Upper lobe of left lung (tissue), 6 donors: ENCODE measurements at places on chromosomes 1 and 21.
A peak's percentile ranks its signal among the peaks of the same experiment; 100 is the strongest.

DNA sequence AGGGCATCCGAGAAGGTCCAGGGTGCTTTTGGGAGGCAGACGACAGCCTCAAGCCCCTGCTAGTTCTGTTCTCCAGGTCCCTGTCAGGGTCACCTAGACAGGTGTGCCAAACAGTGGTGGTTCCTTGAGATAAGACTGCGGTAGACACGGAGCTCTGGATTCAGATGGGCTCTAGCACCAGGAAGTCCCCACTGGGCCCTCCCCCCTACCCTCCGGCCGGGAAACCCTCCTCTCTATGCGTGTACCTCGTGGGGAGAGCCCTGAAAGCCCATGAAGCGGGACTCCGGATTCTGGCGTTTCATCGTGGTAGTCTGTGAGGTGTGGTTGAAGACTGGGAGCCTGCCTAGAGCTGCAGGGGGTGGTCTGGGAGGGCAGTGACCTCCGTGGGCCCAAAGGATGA lies 2.1 kb upstream of the KCNA2 start:
- DNase-seq, result no peak

DNA sequence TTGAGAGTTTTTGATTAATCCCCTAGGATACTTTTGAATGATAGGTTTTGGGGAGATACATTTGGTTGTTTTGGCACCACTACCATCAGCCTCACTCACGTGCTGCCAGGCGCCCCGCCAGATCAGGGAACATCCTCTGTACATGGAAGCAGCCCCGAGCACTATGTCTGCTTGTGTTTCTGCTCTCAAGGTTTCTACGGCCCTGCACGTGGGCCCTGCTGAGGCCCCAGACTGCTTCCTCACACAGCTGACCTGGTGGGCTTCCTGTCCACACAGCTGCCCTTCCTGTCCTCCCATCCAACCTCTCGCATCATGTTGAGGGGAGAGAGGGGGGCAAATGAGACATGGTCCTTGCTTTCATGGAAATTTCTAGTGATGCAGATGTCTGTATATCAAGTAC lies 20.0 kb downstream of the ADARB1 start:
- DNase-seq, result no peak

- no peak for DNase-seq
Observed at GRCh38 chr1:83697961-83698360, 301.0 kb downstream of the TTLL7 start.

- no peak for DNase-seq
Observed at GRCh38 chr1:92123868-92124267, 43.7 kb downstream of the BTBD8 start.

GRCh38 chr1:30036229-30036547 lies 687.2 kb downstream of the MATN1 start:
- no peak for DNase-seq

- no peak for DNase-seq
Observed at GRCh38 chr1:48674641-48675040, 102.0 kb downstream of the BEND5 start.

GRCh38 chr1:198328458-198329032 lies 171.7 kb downstream of the NEK7 start:
- DNase-seq, result no peak

- no peak for DNase-seq
Observed at GRCh38 chr1:205714190-205714905, 34.0 kb upstream of the SLC45A3 start.

- no peak for DNase-seq
Observed at GRCh38 chr1:33971018-33971710, 107.3 kb downstream of the HMGB4 start.

DNA sequence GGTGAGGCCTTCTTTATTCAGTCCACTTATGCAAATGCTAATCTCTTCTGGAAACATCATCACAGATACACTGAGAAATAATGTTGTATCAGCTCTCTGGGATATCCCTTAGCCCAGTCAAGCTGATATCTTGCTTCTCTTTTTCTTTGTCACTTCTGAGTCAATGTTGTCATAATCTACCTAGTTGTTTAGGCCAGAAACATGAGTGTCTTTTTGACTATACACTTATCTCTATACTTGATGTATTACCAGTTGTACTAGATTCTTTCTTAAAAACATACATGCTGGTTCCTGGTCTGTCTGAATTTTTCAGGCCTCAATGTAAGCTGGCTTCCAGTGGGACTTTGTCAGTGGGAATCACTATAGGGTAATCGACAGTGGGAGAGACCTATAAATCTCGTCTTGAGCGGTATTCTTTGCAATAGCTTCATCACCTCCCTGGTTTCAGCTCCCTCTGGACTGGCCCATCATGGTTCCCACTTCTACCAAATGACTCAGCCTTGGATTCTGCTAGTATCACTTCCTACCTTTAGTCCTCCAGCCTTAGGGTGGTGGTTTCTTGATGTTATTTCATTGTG lies 135.2 kb upstream of the CYYR1 start:
- DNase-seq, result no peak

GRCh38 chr1:237562242-237562823 lies 328.4 kb downstream of the ZP4 start:
- no peak for DNase-seq

DNA sequence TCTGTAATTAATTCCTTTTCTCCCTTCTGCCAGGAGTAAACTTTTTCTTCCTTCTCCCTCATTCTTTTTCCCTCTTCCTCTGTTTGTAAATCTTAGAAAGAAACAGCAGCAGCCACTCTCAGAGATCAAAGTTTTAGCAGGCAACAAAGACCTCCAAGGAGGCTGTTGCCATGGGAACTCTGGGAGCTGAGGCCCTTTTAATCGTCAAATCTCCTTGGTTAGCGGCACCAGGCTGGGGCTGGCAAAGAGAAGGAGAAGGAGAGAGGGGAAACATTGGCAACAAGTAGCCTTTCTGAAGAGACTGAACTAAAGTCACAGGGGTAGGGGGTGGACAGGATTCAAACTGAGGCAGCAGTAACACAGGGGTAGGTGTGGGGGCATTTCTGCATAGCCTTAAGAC lies 25.2 kb downstream of the ILDR2 start:
- DNase-seq, result no peak

DNA sequence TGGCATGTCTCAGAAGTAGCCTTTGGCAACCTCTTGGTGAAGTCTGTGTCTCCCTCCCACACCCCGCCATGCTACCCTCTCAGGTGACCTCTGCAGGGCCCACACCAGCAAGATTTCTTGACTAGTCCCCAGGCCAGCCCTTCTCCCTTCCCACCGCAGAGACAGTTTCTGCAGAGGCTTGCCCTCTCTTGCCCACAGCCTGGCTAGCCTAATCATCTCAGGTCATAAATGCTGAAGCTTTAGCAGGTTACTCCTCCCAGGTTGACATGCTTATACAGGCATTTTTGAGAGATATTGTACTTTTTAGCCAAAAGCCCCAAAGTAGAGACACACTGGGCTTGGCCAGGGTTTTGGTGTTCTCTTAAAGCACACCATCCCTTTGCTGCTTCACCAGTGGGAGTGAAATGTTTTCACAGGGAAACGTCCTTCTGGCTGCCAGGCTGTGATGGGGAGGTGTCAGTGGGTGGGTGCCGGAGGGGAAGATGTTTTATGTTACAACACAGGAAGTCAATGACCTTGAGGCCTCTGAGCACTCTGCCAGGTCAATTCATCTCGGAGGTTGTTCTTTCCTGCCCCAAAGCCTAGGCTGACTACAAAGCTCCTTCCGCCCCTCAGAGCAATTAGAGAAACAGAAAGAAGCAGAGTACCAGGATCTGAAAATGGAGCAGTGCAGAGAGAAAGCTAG lies 58.5 kb downstream of the STYXL2 start:
- no peak for DNase-seq

GRCh38 chr21:32135401-32136363 lies 143.2 kb downstream of the MIS18A start:
- DNase-seq, result no peak

GRCh38 chr21:14995226-14995625 lies 69.6 kb downstream of the NRIP1 start:
- DNase-seq, result no peak

DNA sequence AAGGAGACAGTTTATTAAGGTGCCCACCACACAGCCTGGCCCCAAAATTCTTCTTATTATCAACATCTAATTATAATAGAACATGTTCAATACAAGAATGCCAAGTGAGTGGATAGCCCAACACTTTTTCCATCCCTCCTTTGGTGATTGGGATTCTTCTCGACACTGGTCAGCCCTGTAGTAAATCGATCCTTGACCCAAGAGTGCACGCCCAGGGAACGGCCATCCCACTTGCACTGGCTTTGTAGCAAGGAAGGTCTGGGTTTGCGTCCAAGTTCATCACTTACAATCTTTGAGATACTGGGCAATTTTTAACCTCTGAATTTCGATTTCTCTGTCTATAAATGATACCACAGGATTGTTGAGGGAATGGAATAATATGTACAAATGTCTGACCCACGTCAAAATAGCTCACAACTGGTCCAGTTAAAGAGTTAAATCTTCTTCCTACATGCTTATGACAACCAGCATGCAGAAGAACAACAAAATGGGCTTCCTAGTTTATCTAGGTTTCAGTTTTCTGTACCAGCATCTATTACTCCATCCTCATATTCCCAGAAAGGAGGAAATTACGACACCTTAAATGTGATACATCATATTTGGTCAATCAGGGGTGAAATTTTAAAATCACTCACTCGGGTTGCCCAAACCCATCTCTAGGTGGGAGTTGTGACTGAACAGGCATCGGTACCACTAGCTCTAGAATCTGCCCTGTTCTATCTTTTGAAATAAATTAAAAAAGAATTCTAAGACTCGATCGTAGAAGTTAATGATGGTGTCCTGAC lies 161.8 kb downstream of the CLIC6 start:
- DNase-seq, result no peak

DNA sequence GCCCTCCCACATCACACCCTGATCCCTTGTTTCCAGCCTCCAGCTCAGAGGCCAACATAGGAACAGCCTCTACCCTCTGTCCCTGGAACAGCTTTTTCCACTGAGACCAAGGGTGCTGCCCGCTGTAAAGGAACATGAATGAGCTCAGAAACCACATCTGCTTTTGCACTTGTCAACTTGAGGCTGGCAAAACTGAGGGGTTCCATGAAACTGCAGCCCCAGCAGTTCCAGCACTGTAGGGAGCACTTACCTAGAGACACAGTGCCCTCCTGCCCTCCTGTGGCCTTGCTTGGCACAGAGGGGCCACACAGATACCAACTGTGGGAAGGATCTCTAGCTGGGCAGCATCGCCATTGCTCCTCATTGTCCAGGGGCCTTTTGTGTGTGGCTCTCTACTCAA lies 51.7 kb downstream of the ITPKB start:
- no peak for DNase-seq

GRCh38 chr1:176391621-176392020 lies 71.4 kb upstream of the PAPPA2 start:
- no peak for DNase-seq

GRCh38 chr1:231070758-231071444 lies 30.8 kb upstream of the FAM89A start:
- peak; percentile 29 for DNase-seq

GRCh38 chr1:245609354-245610150 lies 454.8 kb downstream of the KIF26B start:
- no peak for DNase-seq

DNA sequence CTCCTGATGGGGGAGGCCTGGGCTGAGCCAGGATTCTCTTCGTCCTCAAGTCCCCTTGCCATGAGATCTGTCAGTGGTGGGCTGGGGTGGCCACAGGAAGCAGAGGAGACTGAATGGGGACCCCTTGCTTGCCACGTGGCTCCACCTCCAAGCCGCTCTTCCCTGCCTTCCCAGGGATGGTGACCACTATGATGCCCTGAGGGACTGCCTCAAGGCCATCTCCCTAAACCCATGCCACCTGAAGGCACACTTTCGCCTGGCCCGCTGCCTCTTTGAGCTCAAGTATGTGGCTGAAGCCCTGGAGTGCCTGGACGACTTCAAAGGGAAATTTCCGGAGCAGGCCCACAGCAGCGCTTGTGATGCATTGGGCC lies 20.9 kb upstream of the TMEM222 start:
- no peak for DNase-seq

GRCh38 chr1:119341372-119341947 lies 27.1 kb upstream of the HAO2 start:
- DNase-seq, result no peak

GRCh38 chr1:110187139-110187890 lies 22.8 kb upstream of the KCNC4 start:
- no peak for DNase-seq

- DNase-seq, result no peak
Observed at GRCh38 chr1:147812799-147813198, 52.4 kb upstream of the GJA5 start.

DNA sequence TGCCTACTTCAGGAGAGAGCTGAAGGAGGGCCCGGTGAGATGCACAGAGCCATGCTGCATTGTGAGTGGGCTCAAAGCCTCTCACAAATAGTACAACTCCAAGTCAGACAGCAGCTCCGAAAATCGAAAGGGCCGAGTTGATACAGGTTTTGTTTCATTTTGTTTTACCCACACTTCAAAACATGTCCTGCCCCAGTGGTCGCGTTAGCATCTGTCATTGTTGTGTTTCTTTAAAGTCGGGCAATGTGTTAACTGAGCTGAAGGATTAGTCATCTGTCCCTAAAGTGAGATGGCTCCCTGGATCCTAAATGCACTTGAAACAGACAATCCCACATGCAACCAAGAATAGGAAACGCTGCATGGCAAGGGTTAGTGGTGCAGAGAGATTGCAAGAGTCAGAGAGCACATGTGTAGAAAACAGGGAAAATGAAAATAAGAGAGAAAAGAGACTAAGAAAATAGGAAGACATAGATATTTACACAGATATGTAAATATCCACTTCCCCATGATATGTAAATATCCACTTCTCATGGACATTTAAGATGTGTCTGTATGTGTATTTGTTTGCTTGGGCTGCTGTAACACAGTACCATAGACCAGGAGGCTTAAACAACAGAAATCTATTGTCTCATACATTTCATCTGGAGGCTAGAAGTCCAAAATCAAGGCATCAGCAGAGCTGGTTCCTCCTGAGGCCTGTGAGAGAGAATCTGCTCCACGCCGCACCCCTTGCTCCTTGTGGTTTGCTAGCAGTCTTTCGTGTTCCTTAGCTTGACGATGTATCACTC lies 131.4 kb upstream of the RAB4A start:
- no peak for DNase-seq

DNA sequence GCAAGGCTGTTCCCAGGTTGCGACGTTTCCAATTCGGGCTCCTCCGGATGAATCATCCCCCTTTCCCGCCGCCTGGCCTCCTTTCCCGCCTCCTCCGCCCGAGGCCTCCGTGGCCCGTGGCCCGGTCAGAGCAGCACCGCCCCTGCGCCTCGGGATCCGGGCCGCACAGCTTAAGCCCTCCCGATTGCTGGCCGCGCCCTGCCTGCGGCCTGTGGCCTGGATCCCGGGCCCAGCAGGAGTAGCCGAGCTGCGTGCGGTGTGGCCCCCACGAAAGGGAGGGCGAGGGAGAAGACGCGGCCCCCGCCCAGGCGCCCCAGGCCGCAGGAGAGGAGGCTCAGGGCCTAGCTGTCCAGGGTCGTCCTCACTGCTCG lies 1.0 kb downstream of the TMEM200B start:
- DNase-seq, result peak; percentile 90

GRCh38 chr1:79845936-79846335 lies 839.4 kb upstream of the ADGRL4 start:
- no peak for DNase-seq
